ENCODE measurements at places on chromosomes 16 and 17.

GRCh38 chr16:12067714-12068401 lies 91.3 kb downstream of the SNX29 start:
- DNase-seq, result no peak

- no peak for DNase-seq
Observed at GRCh38 chr17:31085563-31085962, 9.2 kb upstream of the NF1 start.

DNA sequence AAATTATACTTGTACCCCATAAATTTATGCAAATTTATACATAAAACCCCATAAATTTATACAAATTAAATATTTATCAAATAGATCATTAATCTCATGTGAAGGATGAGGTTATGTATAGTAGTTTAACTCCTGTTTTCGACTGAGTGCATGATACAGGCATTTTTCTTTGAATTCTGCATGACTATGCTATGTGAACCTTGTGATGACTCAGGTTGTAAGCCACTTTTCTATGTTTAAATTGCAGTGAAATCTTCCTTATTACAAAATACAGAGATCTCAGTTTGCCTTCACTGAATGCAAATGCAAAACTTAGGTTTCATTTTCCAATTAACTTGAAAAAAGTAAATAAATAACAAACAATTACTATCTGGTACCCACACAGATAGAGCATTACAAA lies 843.7 kb downstream of the CDH11 start:
- no peak for DNase-seq

DNA sequence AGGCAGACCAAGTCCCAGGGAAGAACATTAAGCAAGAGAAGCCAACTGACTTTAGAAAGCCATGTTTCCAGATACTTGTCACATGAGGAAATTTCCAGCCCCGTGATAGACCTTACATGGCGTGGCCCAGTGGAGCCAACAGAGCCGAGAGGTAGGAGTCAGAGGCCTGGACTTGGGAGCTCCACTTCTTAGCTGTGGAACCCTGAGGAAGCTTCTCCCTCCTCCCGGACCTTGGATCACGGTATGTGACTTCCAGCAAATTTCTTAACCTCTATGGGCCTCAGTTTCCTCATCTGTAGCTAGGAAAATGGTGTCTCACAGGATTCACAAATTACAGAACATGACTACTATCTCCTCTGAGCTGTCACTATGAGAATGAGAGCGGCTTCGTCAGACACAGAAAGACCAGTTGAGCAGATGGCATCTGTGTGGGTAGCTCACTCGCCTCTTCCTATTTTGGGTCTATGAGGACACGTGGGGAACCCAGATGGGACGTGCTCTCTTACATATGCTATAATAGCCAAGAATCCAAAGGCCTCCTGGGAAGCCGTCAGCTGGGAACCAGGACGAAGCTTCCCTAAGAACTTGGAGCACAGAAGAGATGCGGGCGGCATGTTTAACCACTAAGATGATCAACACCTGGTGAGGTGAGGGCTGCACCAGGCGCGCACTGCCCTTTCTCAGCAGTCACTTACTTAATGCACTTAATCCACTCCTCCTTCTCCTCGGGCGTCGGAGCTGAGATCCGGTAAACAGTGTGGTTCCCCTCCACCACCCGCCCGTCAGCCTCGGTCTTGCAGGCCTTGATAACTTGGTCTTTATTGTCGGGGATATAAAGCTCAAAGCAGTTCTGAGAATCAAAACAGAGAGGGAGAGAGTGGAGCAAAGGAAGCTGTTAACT lies 102.3 kb downstream of the CYTH1 start:
- no peak for DNase-seq

DNA sequence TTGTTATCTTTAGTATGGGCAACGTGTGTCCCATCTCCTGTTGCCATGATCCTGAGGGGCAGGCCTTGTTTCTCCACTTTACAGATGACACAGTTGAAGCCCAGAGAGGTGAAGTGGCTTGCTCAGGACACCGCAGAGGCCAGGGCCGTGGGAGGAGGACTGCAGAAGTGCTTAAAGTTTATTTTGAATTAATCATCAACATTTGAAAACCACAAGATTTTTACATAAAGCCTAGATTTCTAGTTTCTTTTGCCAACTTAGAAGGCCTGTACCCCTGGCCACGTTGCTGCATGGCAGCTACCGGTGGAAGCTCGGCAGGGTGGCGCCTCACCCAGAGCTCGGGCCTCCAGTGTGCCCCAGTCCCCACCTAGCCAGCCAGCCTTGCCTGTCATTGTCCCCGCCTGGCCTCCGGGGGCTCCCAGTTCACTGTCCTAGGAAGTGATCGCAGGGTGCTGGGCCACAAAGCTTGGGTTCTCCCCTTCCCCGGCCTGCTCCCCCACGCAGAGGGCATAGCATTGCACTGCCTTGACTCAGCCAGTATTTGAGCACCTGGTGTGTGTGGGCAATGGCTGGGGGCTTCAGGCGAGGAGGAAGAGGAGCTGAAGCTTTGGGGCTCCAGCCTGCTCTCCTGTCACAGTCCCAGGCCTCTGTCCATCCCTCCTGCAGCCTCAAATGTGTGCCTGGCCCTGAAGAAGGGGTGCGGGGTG lies 14.8 kb upstream of the ADCY7 start:
- no peak for DNase-seq

DNA sequence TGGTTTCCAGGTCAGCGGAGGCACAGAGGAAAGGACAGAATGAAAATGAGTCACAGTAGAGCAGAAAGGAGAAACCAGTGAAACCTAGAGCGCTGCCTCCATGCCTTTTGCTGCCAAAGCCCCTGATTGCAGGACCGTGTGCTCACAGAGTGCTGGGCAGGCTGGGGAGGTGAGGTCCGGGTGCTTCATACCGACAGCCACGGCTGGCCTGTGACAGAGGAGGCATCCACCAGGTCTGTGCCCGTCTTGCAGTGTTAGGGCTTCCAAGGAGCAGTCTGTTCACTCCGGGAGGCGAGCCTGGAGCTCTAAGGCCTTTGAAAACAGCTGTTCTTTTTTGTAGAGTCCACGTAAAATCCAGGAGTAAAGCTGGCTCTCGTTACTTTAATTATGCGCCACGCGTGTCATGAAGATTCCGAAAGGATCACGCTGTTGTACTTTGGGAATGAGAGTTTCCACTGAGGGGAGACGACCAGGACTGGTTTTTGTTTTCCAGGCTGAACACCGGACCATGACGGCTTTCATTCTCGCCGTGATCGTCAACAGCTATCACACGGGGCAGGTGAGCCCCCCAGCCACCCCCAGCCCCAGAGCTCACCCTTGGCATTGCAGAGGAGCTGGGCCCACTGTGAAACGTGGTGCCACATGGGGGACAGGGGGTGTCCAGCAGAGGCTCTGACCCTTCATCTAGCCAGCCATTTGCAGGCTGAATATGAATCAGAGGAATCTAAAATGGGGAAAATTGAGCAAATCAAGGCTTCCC lies 108.5 kb upstream of the CHMP6 start:
- DNase-seq, result no peak

- DNase-seq, result no peak
Observed at GRCh38 chr16:63617990-63618763, 1503.7 kb downstream of the CDH11 start.

- peak; percentile 67 for DNase-seq
Observed at GRCh38 chr17:39547713-39548478, 59.8 kb downstream of the NEUROD2 start.

DNA sequence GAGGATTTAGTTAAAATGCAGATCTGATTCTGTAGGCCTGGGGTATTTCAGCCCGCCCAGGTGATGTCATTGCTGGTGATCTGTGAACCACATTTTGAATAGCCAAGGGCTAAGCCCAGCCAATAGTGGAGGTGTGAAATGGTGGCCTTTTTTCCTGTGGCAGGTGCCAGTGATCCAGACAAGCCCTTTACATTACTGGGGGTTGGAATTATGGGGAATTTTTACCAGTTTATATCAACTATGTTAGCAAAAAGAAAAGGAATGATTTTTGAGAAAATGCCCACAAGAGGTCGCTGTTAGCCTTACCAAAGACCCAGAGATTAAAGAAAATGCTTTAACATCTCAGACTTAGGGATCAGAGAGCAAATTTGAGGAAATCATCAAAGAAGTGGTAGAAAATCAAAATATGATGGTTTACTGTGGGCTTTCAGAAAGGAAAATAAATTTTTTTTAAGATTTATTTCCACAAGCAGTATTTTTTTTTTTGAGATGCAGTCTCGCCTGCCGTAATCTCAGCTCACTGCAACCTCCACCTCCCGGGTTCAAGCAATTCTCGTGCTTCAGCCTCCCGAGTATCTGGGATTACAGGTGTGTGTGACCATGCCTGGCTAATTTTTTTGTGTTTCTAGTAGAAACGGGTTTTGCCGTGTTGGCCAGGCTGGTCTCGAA lies 3.9 kb downstream of the VPS35L start:
- DNase-seq, result no peak

DNA sequence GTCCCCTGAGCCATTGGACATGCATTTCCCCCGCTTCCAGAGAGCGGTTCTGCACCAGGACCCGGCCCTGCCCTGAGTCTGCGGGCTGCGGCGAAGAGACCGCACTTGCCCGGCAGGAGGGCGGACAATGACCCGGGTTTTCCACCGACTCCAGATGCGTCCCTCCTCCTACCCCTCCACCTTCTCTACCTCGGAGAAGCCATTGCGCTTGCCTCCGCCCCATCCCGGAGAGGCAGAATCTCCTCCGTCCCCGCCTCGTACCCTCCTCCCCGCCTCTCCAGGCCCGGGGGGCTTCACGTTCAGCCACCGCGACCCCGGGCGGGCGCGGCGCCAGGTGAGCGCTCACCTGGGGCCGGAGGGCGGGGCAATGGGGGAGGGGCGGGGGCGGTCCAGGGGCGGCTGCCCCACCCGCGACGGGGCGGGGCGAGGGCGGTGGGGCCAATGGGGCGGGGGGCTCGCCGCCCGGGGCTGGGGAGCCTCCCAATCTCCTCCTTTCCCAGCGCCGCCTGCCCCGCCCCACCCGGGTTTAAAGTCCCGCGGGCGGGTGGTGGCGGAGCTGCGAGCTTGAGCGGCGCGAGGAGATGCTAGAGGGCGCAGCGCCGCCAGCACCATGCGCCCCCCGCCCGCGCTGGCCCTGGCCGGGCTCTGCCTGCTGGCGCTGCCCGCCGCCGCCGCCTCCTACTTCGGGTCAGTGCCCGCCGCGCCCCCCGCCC lies at the start of gene WNT9B:
WNT9B (plus strand) TSS at position 555 of the 713 bp plus-strand sequence; CDS start at position 611, 56 bp downstream.
- no peak for DNase-seq

DNA sequence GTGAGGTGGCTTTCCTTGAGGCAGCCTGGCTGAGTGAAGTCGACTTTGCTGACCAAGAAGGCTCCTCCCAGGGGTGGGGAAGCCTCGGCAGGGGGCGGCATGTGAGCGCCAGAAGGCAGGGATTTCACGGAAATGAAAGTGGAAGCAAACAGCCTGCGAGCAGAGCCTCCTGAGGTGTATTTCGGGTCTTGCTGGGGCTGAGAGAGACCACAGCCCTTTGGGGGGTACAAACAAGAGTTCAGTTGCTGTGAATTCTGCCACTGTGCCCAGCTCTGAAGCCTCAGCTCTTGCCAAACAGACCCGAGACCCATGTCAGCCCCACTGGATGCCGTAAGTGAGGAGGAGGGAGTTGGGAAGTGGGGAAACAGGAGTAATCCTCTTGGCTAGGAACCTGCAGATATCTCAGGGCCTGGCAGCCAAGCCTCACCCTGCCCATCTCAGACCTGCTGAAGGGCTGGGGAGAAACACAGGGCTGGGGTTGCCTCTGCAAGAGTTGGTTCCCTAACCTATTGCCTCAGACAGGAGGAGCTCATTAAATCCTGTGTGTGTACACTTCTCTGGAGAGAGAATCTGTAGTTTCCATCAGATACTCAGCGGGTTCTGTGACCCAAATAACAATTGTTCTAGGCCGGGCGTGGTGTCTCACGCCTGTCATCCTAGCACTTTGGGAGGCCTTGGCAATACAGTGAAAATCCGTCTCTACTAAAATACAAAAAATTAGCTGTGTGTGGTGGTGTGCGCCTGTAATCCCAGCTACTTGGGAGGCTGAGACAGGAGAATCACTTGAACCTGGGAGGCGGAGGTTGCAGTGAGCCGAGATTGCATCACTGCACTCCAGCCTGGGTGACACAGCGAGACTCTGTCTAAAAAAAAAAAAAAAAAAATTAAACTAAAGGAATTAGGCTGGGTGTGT lies at the start of gene IFI35:
IFI35 (plus strand) TSS at position 146 of the 913 bp plus-strand sequence; CDS start at position 310, 164 bp downstream.
- peak; percentile 65 for DNase-seq

DNA sequence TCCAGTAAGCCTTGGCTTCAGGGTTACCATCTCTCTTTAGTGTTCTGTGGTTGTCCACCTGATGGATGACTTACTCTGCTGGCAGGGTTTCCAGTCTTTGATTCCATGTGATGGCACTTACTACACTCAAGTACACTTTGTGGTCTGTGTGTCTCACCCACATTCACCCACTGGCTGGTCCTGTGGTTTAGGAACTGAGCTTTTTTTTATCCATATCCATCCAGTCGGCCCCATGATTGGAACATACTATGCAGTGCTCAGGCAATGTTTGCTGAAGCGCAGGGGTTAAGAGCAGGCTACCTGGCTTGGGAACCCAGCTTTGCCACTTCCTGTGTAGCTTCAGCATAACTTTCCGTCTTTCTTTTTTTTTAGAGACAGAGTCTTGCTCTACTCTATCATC lies 2.8 kb upstream of the FUS start:
- no peak for DNase-seq

GRCh38 chr16:69936252-69936651 lies 14.9 kb upstream of the CLEC18A start:
- no peak for DNase-seq

GRCh38 chr16:12220766-12221165 lies 244.2 kb downstream of the SNX29 start:
- DNase-seq, result no peak

GRCh38 chr16:85680352-85680944 lies 8.3 kb downstream of the GINS2 start:
- no peak for DNase-seq

DNA sequence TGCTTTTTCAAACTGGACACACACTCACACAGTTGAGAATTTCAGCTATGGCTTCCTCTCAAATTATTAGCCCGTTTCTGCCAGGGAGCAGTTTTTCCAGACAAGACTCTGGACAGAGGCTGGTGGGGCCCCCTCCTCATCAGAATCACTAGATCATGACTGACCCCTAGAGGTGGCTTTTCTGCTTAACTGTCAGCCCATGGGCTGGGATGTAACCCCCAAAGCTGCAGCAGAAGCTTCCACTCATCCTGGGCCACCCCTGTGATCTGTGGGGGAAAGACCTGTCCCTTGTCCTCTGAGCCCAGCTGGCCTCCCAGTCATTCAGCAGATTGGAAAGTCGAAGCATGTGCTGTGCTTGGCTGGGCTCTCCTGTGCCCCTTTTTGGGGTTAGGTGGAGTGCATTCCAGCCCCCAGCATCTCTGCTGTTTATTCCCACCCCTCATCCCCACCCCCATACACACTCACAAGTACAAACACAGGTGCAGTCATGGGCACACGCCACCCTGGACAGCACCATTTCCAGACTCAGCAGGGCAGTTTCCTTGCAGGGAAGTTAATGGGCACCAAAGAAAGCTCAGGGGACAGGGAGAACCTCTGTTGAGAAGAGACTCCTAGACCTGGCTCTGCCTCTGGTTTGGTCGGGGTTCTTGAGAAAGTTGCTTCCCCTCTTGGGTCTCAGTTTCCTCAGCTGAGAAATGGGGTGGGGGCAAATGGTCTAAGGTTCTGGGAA lies 77.6 kb upstream of the RBL2 start:
- no peak for DNase-seq

- DNase-seq, result peak; percentile 19
Observed at GRCh38 chr17:82752371-82753200, 721 bp downstream of the TBCD start.

Data from stimulated activated CD4-positive, alpha-beta T cell treated with anti-CD3 and anti-CD28 coated beads, Interleukin-1b, Interleukin-23, amount 100 ng/mL, for 1 hour (primary cell).